ENCODE measurements at places on chromosomes 5 and 9. TPM values are rescaled to one million over a fixed set of nuclear protein-coding genes. Genes with fewer than 3 reads are reported as not detected.

GRCh38 chr5:116632890-116633289 is 58.3 kb upstream of the SEMA6A start:
- no peak for DNase-seq

DNA sequence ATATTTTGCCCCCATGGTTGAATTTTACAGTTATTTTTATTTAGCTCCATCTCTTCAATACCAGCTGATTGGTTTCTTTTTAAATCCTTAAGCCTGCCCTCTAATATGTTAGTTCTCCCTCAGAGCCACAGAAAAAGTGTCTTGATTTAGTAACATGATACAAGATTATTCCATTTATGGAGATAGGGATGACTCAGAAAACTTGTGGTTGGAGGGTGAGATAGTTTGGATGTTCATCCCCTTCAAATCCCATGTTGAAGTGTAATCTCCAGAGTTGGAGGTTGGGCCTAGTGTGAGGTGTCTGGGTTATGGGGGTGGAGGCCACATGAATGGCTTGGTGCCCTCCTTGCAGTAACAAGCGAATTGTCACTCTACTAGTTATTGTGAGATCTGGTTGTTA is 115.7 kb downstream of the FBXO38 start:
- no peak for DNase-seq

DNA sequence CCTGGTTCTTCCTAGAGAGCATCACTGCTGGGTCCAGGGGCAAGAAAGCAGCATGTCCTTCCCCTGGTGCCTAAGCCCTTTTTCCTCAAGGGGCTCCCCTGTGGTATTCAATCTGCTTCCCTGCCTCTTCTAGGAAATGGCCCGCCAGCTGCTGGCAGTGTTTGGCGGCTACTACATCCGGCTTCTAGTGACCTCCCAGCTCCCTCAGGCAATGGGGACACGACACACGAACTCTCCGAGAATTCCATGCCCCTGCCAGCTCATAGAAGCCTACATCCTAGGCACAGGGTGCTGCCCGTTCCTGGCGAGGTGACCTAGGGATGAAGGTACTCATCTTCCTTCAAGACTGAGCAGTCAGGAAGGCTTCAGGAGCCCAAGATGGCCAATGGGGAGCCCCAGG is 14.6 kb downstream of the TEX53 start:
- DNase-seq, result no peak

The SLCO6A1 gene
- not detected for total RNA-seq

DNA sequence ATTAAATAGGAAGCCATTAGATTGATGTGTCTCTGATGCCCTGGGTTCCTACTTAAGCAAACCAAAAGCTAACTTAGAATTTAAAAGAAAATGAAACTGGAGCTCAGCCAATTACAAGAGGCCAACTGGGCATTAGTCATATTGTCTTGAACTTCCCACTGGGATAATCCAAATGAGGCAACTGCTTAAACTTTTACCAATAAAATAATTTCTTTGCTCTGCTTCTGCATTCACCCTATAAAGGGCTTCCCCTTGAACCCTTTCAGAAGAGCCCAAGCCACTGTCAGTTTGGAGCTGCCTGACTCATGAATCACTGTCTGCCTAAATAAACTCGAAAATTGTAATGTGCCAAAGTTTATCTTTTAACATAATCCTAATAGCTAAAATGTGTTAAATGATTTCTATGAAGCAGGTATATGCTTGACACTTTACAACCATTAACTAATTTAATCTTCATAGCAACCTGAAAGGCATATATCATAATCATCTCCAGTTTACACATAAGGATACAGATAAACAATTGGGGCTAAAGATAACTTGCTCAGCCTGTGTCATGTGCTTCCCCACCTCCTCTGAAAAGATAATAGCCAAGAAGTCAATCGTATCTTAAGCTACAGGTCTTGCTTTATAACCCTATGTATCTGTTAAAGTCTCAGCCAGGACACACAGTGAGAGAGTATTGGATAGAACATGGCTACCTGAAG is 11.5 kb downstream of the GPR150 start:
- no peak for DNase-seq

The SLC25A2 gene
- 0.37 TPM for total RNA-seq

GRCh38 chr5:146284016-146284415 is 54.6 kb upstream of the POU4F3 start:
- DNase-seq, result no peak

DNA sequence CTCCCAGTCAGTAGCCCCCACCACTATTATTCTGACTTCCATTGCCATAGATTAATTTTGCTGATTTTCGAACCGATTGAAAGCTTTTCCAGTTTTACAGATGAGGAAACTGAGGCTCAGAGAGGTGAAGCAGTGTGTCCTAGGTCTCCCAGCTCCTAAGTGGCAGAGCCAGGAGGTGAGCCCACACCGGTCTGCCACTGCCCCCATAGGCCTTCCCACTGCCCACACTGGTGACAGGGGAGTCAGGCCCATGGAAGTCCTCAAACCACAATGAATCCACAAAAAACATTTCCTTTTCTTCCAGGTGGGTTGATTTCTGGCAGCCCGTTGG is 54.9 kb upstream of the RPL26L1 start:
- no peak for DNase-seq

The SLC45A2 gene
- total RNA-seq, result not detected

The CAMK4 gene
- total RNA-seq, result 0.65 TPM

DNA sequence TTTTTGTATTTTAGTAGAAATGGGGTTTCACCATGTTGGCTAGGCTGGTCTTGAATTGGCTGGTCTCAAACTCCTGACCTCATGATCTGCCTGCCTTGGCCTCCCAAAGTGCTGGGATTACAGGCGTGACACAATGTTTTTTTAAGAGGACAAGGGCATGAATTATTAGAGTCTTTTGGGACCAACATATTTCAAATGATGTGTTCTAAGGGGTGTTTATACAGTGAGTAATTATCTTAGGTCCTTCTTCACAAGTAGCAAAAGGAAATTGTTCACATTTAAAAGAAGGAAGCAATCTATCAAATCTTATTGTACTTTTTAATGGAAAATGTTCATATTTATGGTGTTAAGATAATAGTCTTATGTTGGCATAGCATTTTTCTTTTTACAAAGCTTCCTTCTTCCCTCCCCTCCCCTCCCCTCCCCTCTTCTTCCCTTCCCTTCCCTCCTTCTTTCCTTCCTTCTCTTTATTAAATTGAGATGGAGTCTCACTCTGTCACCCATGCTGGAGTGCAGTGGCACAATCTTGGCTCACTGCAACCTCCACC is 6.7 kb downstream of the GNG10 start:
- no peak for DNase-seq

DNA sequence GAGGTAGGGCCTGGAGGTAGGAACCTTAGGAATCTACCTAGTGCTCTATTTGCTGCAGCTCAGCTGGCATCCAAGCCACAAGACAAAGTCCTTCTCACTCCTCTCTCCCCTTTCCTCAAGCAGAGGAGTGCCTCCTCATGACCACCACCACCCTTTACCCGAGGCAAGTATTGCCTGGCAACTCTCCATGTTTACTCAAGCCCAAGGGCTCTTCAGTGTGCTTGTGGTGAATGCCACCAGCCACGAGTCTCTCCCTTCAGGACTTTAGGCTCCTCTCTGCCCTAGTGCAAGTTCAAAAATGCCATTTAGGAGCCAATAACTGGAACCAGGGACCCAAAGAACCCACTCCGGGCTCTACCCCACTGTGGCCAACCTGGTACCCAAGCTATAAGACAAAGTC is 514.5 kb upstream of the RGMB start:
- DNase-seq, result no peak

The DBH gene
- 0.09 TPM for total RNA-seq

- DNase-seq, result no peak
These were observed 516.6 kb downstream of the RAB3C start for GRCh38 chr5:59099270-59099994.

- DNase-seq, result no peak
These were observed 103.7 kb downstream of the EHMT1 start for GRCh38 chr9:137722481-137722880.

All from right cardiac atrium (tissue), 5 donors.